NCI-H1105 treated with DMSO at 0.1 percent for 48 hours (cell line): ENCODE measurements at places on chromosomes 1 and 21.

DNA sequence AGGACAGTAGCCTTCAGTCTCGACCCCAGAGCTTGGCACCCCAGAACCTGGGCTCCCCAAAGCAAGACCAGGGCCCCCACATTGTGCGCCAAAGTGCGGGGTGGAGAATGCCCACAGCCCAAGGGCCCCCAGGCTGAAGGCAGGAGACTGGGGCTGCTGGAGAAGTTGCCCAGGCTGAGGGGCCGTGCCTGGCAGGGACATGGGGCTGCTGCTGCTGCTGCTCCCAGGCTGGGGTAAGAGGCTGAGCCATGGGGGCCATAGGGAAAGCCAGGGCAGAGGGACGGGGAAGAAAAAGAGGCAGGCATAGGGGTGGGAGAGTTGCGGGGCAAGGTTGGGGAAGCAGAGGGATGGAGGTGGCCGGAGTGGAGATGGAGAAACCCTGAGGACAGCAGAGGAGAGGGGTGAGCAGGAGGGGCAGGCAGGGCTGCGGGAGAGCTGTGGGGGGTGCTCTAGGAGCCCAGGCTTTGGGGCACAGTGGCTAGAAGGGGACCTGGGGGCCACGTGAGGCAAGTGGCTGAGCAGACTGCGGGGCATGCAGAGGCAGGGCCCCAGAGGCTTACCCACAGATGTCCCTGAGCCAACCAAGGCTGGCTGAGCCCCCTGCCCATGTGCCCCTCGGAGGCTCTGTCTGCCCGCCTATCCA lies 18.9 kb downstream of the SLC27A3 start:
- DNase-seq = no peak

DNA sequence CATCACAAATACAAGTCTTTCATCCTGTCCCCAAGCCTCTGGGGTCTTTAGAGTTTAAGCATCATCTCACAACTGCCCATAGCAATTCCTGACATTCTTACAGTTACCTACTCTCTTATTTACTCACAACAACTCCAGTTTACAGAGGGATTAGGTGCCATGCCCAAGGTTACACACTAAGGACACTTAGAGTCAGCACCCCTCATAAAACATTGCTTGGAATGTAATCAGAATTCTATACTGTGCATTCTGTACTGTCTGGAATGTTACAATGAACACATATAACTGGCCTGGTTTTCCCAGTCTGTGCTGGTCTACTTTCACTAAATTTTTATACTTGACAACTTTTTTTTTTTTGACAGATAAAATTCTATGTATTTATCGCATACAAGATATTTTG lies 14.5 kb upstream of the RBM15 start:
- DNase-seq = no peak

- no peak for DNase-seq
Measured at GRCh38 chr21:22211943-22212342, 1213.7 kb downstream of the NCAM2 start.

- no peak for DNase-seq
Measured at GRCh38 chr1:199472018-199472417, 555.5 kb upstream of the NR5A2 start.

GRCh38 chr1:93769777-93770176 lies 88.1 kb upstream of the BCAR3 start:
- no peak for DNase-seq

DNA sequence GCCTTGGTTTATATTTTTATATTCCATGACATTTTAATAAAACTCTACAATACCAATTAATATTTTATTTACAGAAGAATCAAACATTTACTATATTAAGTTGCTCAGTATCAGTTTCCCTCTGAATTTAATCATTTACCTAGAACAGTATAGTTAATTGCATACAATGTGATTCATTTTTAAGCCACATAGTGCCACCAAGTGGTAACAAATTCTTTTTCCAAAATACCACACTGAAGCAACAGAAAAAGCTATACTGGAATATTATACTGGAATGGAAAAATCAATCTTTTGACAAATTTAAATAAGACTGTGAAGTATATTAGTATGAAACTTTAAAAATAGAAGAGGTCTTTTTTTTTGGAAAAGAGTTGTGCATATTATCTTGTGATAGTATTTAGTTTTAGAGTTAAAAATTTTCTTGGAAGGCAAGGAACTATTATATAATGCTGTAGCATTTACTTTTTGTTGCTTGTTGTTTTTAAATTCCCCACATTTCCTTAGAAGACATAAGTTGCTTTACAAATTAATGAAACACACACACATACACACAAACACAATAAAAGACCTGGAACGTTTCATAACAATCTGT lies 57.3 kb downstream of the ZNF644 start:
- DNase-seq = peak; percentile 55
